Activated CD8-positive, alpha-beta memory T cell treated with anti-CD3 and anti-CD28 coated beads, Interleukin-2, amount 10 ng/mL, durations not matched to agents 7 days and 5 days (primary cell): ENCODE measurements at places on chromosomes 13 and 19.

GRCh38 chr13:109272595-109273325 lies 513.6 kb downstream of the IRS2 start:
- no peak for DNase-seq

DNA sequence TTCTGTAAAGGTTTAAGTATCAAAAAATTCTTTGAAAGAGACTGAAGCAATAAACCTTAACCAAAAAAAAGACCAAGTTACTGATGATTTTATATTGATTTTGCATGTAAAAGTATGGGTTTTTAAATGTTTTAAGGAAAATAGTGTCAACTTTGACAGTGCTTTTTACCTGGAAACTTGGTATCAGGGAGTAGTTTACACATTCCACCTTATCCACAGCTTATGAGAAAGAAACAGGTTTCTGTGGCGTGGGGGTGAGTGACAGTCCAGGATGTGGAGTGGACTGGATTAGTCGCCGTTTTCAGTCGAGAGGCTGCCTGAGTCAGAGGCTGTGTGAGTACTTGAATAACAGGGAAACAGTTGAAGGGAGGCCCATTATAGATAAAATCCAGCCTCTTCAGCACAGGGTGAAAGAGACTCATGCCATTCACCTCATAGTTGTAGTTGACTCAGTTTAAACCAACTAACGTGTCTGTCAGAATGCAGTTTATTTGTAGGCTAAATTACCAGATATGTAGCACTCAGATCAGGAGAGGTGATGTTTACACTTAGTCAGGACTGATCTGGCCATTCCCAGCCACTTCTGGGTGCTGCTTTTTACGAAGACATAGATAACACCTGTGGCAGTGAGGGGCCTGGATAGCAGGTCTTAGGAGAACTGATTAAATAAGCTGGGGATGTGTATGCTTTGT lies 595 bp upstream of the GPR183 start:
- DNase-seq: peak; percentile 86

- no peak for DNase-seq
These were observed 30.6 kb downstream of the CERS1 start for GRCh38 chr19:18865106-18865972.

GRCh38 chr19:18023622-18024251 lies 15.8 kb downstream of the ARRDC2 start:
- DNase-seq: no peak

- DNase-seq: no peak
These were observed 3.7 kb downstream of the TINCR start for GRCh38 chr19:5563935-5564612.

GRCh38 chr13:50894012-50894411 lies 15.6 kb upstream of the RNASEH2B start:
- DNase-seq: no peak

DNA sequence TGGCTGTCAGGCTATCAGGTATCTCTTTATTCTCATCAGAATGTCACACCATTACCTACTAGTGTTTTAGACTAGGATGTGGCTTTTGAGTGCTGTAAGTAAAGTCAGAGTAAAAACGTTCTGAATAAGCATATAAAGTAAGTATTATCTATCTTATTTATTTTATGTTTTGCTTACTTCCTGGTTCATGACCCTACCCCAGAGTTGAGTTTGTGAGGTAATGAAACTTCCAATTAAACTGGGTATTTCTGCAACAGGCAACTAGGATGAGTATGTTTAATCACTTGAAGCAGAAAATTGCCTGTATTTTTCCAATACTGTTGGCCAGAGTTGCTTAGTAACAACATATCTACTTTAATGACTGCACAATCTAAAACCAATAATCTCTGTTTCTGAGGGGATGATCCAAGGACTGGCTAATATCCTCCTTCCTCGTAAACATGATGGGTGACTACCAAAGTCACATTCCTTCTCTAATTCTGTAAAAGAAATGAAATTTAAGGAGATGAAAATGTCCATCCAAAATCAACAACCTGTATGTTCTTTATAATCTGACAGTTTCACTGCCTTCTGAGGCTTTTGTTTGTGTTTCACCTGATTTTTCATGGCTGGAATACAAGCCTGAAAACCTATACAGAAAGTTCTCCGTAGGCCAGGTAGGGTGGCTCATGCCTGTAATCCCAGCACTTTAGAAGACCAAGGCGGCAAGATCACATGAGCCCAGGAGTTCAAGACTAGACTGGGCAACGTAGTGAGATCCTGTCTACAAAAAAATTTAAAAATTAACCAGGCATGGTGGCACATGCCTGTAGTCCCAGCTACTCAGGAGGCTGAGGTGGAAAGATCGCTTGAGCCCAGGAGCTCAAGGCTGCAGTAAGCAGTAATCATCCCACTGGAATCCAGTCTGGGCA lies 83.1 kb downstream of the ABCC4 start:
- DNase-seq: no peak

GRCh38 chr13:94322925-94323763 lies 156.3 kb downstream of the DCT start:
- no peak for DNase-seq

- no peak for DNase-seq
These were observed 17.2 kb downstream of the BRSK1 start for GRCh38 chr19:55300886-55301458.

- no peak for DNase-seq
These were observed 94.3 kb downstream of the ERCC5 start for GRCh38 chr13:102940143-102940542.

DNA sequence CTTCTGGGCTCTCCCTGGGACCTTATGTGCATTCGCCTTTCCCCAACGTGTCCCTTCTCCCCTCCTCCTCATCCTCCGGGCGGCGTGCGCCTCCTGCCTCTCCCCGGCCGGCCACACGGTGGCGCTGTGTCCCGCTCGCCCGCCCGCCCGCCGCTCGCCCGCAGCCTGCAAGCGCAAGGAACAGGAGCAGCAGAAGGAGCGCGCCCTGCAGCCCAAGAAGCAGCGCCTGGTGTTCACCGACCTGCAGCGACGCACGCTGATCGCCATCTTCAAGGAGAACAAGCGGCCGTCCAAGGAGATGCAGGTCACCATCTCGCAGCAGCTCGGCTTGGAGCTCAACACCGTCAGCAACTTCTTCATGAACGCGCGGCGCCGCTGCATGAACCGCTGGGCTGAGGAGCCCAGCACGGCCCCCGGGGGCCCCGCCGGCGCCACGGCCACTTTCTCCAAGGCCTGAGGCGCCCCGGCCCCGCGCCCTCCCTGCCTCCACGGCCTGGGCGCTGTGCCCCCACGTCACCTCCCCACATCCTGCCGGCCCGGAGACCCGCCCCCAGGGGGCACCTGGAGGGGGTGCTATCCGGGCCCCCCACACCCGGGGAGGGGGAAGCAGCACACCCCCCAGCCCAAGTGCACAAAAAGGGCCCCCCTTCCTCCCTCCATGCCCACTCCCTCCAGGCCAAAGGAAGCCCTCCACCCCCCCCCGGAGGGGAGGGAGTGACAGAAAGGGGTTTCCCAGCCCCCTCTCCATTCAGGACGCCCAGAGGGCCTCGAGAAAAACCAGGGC lies 21.9 kb downstream of the ONECUT3 start:
- DNase-seq: no peak

GRCh38 chr13:113275387-113275786 lies 21.7 kb upstream of the LAMP1 start:
- no peak for DNase-seq

DNA sequence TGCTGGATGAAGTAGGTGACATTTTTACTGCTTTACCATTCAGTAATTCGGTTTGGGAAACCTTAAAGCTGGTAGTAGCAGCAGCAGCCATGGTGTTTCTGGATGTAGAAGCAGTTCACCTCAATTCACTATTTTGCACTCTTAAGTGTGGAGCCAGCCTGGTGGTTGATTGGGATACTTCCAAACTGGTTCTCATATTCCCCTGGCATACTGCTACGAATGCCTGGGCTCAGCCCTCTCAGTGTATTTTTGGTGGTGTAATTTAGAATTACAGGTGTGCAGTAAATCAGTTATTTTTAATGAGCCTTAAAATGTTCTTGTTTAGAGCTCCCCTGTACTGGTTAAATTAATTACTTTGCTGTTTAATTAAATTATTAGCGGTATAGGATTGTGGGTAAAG lies 12.4 kb downstream of the HNRNPM start:
- DNase-seq: no peak

- no peak for DNase-seq
These were observed 43.8 kb downstream of the DCT start for GRCh38 chr13:94435604-94436226.

DNA sequence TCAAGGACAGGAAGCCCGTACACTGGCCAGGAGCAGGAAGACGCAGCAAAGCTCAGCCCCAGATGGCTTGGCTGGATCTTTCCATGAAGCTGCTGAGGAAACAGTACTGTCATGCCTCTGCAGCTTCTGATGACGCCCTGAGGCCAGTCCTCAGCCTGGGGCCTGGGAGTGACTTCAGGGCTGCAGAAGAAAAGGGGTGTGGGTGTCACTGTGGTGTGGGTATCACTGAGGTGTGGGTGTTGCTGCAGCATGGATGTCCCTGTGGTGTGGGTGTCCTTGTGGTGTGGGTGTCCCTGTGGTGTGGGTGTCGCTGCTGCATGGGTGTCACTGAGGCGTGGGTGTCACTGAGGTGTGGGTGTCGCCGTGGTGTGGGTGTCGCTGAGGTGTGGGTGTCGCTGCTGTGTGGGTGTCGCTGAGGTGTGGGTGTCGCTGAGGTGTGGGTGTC lies 12.0 kb upstream of the GAS6 start:
- no peak for DNase-seq

GRCh38 chr13:31588316-31588715 lies 151.0 kb upstream of the RXFP2 start:
- DNase-seq: no peak

GRCh38 chr13:103403148-103403740 lies 337.0 kb upstream of the SLC10A2 start:
- DNase-seq: no peak

- no peak for DNase-seq
These were observed 405.0 kb downstream of the COG6 start for GRCh38 chr13:40060296-40061007.

DNA sequence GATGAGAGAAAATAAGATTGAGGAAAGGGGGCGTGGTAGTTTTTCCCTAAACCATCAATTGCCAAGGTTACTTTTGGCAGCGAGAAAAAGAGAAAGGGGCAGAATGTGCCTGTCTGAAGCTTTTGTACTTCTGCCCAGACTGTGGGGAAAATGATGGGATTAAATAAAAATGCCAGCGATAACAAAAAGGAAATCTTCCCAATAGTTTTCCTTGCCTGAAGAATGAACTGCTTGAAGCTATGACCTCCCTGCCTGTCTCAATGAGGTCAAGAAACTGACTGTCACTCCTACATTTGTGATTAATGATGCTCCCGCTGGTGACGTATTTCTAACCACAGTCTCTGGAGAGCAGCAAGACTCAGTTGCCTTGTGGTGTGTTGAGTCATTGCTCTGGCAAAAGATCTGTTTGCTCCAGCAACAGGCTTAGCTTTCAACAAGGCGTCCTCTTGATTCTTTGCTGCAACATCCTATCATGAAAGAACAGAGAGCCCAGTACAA lies 1051.5 kb downstream of the DIAPH3 start:
- DNase-seq: no peak

- no peak for DNase-seq
These were observed 20.5 kb upstream of the CACNG8 start for GRCh38 chr19:53942001-53942786.

- DNase-seq: no peak
These were observed 85.5 kb downstream of the CACNA1A start for GRCh38 chr19:13420780-13421179.

DNA sequence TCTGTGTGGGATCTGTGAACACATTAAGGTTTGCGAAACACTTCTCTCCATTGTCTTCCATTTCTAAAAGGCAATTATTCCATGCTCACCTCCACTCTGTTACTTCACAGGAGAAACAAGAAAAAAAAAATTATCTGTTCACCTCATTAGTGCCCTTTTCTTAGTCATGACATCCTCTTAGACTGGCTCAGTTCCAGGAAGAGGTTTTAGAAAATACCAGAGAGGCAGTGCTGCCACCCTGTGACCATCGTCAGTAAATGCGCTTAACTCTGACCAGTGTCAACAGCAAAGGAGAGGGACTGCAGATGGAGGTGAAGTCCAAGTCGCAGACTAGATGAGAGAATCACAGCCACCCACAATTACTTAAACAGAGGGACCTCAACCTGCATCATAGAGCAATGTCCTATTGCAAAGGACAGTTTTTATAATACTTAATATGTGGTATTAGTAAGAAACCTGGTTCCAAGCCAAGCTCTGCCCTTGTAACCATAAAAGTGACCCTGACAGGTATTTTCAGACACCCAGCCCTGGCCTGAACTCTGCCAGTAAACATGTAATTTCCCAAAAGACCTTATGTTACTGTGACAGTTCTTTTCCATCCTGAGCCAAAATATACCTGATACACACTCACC lies 19.4 kb downstream of the CEACAM21 start:
- peak; percentile 86 for DNase-seq

- DNase-seq: no peak
These were observed 4.6 kb upstream of the NAA16 start for GRCh38 chr13:41306271-41307145.

- DNase-seq: no peak
These were observed 126.7 kb downstream of the MAB21L1 start for GRCh38 chr13:35349673-35350278.

DNA sequence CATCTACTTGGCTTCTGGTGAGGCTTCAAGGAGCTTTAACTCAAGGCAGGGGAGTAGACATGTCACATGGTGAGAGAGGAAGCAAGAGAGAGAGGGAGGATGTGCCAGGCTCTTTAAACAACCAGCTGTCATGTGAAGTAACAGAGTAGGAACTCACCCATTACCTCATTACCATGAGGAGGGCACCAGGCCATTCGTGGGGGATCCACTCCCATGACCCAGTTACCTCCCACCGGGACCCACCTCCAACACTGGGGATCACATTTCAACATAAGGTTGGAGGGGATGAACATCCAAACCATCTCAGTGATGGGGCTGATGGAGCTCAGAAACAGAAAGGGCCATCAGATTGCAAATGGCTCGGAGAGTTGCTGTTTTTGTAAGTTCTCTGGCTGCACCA lies 12.9 kb downstream of the VSTM2B start:
- DNase-seq: no peak

DNA sequence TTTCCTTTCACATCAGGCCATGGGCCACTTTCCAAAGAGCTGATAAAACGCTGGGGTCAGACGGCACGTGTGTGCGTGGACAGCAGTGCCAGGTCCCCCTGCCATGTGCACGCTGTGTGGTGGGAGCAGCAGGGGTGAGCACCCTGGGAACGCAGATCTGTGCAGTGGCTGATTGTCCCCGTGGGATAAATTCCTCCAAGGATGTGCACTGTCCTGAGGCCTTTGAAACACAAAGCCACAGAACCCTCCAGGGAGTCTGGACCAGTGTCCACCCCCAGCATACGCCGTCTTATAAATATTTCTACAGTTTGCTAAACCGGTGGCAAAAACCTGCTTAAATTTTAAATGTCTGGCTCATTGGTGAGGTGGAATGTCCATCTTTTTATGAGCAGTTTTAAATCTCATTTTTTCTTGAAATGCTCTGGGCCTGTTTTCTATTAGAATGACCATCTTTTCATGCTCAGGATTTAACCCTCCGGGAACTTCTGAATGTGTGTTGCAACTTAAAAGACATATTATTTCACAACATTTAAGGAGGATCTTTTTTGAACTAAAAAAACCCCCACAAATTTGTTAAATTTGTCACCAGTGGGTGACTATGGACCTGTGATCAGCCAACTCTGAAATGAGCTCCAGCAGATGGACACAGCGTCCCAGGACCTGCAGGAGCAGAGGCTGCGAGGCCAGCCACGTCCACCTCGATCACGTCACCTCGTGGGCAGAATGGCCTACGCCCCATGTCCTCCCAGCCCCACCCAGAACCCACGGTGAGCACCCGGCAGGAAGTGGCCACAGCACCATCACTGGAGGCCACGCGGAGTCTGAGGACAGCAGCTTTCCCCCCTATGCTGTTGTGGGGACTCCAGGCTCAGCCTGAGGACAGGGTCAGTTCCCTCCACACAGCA lies 68.6 kb downstream of the RASA3 start:
- no peak for DNase-seq

GRCh38 chr13:36945078-36945477 lies 25.0 kb upstream of the SMAD9 start:
- DNase-seq: no peak
